ENCODE measurements at places on chromosomes 1 and 21. TPM values are rescaled to one million over a fixed set of nuclear protein-coding genes. Genes with fewer than 3 reads are reported as not detected.
A peak's percentile ranks its signal among the peaks of the same experiment; 100 is the strongest.

Gene GABPA
- 23.5 TPM for total RNA-seq

GRCh38 chr1:197924516-197925123, 7.4 kb downstream of the LHX9 start:
- DNase-seq, result peak; percentile 58

GRCh38 chr1:59150577-59151386, 146.1 kb upstream of the FGGY start:
- DNase-seq, result no peak

GRCh38 chr1:185156288-185156853, 382 bp downstream of the TRMT1L start:
- peak; percentile 91 for DNase-seq

Gene PRAMEF7
- total RNA-seq, result not detected

- DNase-seq, result no peak
Observed at GRCh38 chr1:6523566-6523965, 30.7 kb downstream of the NOL9 start.

Data from left lung (tissue), 14 donors.